ENCODE measurements at places on chromosomes 6 and 20.

- DNase-seq, result no peak
These were observed 439.8 kb downstream of the BMP2 start for GRCh38 chr20:7207186-7207798.

GRCh38 chr6:137261761-137262160 lies 42.6 kb upstream of the IFNGR1 start:
- DNase-seq, result no peak

GRCh38 chr6:158020272-158020711 lies 38.6 kb downstream of the SYNJ2 start:
- DNase-seq, result no peak

GRCh38 chr20:54098047-54098446 lies 27.7 kb upstream of the BCAS1 start:
- no peak for DNase-seq

DNA sequence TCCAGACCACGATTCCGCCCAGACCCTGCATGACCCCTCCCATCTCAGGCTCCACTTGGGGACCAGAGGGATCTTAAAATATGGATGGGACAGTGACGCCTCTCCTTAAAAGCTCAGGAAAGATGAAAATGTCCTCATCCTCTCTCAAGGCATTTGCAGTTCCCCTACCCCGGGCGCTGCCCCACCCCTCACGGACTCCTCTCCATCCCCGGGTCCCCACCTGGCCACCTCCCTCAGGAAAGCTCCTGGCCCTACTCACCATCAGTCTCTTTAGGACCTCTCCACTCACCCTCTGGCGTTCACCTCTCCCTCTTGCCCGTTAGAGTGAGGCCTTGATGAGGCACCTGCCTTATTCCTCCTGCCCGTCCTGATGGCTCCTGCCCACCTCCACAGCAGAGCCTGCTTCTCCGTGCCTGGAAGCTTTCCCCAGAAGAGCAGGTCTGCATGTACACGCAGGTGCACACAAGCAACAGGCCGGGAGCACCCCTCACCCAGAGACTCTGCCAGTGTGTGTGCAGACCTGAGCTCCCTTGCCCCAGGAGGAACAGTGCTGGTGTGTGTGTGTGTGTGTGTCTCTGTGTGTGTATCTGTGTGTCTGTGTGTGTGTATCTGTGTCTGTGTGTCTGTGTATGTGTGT lies 105.6 kb upstream of the NXT1 start:
- no peak for DNase-seq

DNA sequence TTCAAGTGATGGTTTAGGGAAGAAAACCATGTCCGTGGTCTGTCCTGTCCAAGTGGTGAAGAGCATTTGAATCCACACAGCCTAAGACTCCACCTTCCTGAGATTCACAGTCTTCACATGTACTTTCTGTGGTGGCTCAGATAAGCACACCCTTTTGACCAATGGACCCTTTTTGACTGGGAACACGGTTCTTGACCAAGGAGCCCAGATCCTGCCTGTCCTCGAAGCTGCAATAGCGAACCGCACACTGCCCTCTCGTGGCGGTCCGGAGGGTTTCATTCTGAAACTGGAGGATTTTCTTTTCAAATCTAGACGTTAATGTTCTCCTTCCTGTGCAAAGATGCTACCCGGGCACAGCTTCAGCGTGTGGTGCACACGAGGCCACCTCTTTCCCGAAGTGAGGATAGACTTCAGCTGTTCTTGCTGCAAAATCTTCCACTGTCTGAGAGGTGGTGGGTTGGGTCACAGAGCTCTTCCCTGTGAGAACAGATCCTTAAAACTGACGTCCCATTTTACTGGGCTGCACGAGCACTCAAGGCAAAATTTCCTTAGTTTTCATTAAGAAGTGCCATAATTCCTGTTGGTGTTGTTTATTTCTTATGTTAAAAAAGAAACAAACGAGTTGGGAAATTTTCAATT lies 90.5 kb downstream of the SYNJ2 start:
- DNase-seq, result peak; percentile 80

- DNase-seq, result no peak
These were observed 280.8 kb downstream of the CENPW start for GRCh38 chr6:126620719-126621118.

DNA sequence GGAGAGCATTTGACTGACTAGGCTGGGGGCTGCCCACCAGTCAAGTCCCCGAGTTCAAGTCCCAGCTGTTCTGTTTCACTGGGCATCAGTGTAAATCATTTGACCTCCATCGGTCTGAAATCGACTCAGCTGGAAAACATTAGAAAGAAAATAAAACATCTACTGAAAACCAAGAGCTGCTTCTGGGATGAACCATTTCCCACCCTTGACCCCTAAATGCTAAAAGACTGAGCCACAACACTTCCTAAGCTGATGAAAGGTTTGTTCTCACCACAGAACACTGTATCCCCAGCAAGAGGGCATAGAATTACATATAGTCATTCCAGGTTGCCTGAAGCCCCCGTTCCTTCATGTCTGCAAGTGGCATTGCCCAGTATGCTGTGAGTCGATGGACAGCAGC lies 237.0 kb upstream of the TAB2 start:
- no peak for DNase-seq

DNA sequence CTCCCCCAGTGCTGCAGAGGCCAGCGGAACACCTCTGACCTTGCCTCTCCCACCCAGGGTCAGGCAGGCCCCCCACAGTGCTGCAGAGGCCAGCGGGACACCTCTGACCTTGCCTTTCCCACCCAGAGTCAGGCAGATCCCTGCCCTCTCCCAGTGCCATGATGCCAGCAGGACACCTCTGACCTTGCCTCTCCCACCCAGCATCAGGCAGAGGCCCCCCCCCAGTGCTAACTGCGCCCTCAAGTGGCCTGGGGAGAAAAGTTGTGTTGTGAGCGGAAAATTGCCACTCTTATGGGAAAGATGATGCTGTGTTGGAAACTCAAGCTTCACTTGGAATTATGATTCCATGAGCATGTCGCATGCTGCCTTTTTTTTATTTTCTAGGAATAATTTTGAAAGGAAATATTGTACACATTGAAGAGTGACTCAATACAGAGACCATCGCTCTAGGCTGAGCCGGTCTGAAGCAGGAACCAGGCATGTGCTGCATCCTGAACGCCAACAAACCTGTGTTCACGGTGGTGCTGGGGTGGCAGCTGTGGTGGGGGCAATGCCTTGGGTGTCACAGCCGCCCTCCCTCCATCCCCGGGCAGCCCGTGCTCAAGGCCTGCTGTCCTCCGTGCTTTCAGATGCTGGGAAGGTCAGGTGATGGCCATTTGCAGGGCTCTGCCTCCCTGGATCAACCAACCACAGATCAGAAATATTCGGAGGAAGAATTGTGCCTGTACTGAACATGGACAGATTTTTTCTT lies 98.6 kb downstream of the CDH4 start:
- DNase-seq, result peak; percentile 35

- DNase-seq, result no peak
These were observed 22.0 kb downstream of the ERGIC3 start for GRCh38 chr20:35563834-35564233.

- no peak for DNase-seq
These were observed 188.6 kb downstream of the ZDHHC14 start for GRCh38 chr6:157569543-157569942.

- no peak for DNase-seq
These were observed 130.8 kb downstream of the TIAM2 start for GRCh38 chr6:155125906-155126305.

- no peak for DNase-seq
These were observed 38.0 kb upstream of the ECHDC1 start for GRCh38 chr6:127381384-127381783.

DNA sequence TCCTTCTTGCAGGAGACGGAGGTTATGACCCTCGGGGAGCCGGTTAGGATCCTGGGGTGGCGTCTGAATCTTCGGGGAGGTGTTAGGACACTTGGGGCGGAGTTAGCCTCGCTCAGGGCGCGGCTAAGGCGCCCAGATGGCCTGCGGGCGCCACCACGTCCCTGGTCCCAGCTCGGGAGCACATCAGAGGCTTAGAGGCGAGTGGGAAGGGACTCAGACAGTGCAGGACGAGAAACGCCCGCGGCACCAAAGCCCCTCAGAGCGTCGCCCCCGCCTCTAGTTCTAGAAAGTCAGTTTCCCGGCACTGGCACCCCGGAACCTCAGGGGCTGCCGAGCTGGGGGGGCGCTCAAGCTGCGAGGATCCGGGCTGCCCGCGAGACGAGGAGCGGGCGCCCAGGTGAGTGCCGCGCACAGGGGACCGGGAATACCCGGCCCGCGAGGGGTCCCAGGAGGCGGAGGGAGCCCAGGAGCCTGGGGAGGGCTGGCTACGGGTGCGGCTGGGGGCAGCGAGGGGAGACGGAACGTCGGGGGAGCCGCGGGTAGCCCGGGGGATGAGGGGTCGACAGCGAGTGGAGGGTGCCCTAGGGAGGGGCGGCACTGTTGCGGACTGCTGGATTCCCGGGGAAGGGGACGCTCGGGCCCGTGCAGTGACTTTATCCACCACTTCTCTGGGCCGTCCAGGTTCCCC lies at the start of gene HCK:
Gene HCK, plus strand, starts transcription at position 153 of the 688 bp plus-strand sequence.
- DNase-seq, result peak; percentile 39

- no peak for DNase-seq
These were observed 57.6 kb downstream of the NRSN1 start for GRCh38 chr6:24183584-24183983.

DNA sequence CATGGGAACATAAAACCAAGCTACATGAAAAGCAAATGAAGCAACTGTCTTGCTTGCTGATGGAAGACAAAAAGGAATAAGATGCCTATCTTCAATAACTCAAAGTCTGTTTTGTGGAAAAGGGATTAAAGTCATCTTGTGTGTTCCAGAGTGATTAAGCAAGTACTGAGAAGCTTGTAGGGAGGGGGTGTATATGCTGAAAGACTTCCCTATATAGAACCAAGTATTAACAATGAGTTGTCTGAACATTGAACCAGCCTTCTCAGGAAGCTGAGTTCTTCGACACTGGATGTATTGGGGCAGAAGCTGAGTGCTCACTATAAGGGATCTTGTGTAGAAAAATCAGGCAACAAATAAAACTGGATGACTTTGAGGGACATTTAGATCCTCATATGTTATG lies 451.8 kb downstream of the CD83 start:
- DNase-seq, result no peak

GRCh38 chr20:32433311-32434021 lies 75.3 kb downstream of the ASXL1 start:
- DNase-seq, result no peak

DNA sequence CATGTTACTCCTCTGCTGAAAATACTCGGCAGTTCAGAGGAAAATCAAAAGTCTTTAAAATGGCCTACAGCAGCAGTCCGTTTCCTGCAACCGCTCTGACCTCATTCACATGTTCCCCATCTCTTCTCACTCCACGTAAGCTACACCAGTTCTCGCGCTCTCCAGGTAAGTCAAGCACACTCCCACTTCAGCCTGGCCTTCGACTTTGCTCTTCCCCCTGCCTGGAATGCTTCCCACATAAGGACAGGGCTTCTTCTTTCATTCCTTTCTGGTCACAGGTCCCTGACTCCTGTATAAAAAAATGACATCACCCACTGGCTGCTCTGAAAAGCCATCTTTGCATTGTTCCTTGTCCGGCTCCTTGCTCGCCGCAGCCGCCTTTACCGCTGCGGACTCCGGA lies 42.7 kb downstream of the MGME1 start:
- DNase-seq, result no peak

- no peak for DNase-seq
These were observed 34.9 kb downstream of the ASCC3 start for GRCh38 chr6:100846276-100846675.

GRCh38 chr20:36967636-36968035 lies 16.1 kb upstream of the SAMHD1 start:
- DNase-seq, result no peak

DNA sequence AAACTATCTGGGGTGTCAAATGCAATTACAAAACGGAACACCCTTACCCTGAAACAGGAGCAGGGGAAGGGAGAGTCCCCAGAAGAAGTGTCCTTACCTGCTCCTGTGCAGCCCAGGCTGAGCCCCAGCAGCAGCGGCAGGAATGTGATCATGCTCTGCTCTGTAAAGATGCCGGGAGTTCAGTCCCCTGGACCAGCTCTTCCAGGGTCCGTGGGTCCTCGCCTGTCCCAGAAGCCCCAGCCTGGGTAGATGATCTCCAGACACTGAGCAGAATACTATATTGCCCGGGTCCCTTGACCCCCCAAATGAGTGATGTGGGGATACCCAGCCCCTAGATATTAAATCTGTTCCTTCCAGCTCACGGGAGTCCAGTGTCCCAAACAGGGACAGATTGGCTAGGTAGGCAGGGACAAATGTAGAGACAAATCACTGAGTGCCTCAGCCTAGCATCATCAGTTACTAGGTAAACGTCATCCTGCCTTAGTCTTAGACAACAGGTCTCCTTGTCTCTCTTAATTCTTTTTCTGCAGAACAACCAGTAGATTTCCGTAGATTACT lies at the start of gene HLA-DMB:
Gene HLA-DMB, minus strand, starts transcription at position 373 of the 558 bp plus-strand sequence. Its CDS starts 221 bp downstream, at position 152.
- DNase-seq, result peak; percentile 45

- peak; percentile 28 for DNase-seq
These were observed 441.1 kb upstream of the ARID1B start for GRCh38 chr6:156336089-156336488.

- peak; percentile 34 for DNase-seq
These were observed 79.1 kb downstream of the ELOVL4 start for GRCh38 chr6:79868098-79868722.

GRCh38 chr6:66772800-66773199 lies 1065.8 kb upstream of the EYS start:
- DNase-seq, result no peak

GRCh38 chr20:59123011-59123677 lies 40.5 kb upstream of the ZNF831 start:
- no peak for DNase-seq

DNA sequence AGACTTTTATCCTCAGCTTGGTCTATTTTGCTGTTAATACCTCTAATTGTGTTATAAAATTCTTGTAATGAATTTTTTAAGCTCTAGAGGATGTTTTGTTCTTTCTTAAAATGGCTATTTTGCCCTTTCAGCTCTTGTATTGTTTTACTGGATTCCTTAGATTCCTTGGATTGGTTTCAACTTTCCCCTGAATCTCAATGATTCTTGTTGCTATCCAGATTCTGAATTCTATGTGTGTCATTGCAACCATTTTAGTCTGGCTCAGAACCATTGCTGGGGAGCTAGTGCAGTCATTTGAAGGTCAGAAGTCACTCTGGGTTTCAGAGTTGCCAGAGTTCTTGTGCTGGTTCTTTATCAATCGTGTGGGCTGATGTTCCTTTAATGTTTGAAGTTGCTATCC lies 37.1 kb downstream of the OTOR start:
- DNase-seq, result no peak

- no peak for DNase-seq
These were observed 209.5 kb downstream of the FNDC1 start for GRCh38 chr6:159378411-159379328.

DNA sequence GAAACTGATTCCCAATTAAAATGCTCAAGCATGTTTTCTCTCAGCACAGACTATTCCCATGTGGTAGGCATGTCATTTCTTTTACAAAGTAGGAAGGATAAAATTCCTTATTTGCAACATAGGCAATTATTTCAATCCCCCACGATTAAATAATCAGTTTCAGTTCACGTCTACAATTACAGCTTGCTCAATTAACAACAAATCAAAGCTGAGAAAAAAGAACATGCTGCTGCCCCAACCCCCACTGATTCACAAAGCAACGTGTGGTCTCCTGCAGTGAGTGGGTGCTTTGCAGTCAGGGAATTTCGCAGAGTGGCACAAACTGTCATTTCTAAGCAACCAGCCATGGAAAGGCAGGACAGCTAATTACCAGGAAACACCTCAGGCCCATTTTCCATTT lies 17.0 kb downstream of the RNASET2 start:
- no peak for DNase-seq

- DNase-seq, result no peak
These were observed 188.2 kb downstream of the WDR27 start for GRCh38 chr6:169513478-169514193.

- peak; percentile 17 for DNase-seq
These were observed 97.5 kb downstream of the ARMC2 start for GRCh38 chr6:108945681-108946159.

- DNase-seq, result no peak
These were observed 50.3 kb downstream of the MYB start for GRCh38 chr6:135231469-135231844.
